HL-60 (cell line): ENCODE measurements at places on chromosomes 3 and 15.
A peak's percentile ranks its signal among the peaks of the same experiment; 100 is the strongest.

DNA sequence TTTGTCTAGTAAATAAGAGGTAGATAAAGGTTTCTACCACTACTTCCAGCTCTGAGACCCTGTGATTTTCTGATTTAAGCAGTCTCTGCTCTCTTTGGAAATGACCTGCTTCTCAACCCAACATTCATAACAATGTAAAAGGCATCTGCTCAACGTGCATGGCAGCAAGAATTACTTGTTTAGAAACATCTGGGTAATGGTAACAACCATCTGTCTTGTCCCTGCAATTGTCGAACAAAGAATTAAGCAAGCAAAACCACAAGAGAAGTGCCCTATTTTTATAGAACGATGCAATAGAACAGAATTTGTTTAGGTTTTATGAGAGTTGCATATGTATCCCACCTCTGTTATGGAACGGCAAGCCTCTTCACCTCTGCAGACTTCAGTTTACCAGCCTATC lies 7.1 kb upstream of the FSIP1 start:
- peak; percentile 48 for DNase-seq

DNA sequence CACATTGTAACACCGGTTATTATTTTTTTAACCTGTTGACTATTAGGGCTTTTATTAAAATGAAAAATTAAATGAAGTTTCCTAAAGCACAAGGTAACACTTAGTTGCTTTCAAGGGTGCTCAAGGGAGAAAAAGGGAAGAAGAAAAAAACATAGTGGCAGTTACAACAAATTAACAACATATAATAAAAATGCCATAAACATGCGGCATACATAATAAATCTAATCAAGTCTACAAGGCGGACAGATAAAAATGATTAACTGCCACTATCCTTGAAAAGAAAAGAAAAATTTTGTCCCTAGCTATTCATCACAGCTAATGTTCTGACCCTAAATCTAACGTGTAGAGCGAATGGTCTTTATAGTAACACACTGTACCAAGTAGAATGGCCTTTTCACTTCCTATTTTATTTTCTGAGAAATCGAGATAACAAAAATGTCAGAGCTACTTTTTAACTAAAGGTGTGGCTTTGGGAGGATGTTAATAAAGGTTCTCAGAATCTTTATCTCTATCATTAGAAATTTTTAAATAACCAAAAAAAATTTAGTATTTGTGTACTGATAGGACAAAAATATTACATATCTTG lies 194.9 kb downstream of the FOXP1 start:
- no peak for DNase-seq

DNA sequence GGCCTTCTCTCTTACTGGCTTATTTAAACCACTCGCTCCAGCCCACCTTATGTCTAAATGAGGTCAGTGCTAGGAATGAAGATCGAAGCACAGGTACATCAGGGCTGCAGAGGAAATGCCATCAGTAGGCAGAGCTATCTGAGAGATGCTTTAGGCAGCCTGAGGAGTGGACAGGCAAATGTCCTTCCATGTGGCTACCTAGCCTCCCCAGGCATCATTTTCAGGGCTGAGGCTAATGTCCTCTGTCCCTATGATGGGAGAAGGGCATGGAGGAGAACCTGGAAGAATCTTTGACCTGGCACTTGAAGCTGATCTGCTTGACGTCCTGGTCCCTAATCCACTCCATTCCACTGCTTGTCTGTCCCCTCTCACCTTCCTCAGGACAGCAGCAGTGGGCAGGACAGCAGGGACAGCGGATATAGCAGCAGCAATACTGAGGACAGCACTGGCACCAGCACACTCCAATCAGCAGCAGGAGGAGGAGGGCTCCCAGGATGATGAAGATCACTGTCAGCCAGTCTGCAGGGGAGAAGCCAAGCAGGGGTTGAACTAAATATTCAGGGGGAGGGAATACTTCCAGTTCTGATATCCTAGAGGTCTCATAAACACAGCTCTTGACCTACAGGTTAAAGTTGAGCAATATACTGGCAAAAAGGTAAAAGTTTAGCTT lies 21.0 kb downstream of the ILDR1 start:
- DNase-seq: no peak

DNA sequence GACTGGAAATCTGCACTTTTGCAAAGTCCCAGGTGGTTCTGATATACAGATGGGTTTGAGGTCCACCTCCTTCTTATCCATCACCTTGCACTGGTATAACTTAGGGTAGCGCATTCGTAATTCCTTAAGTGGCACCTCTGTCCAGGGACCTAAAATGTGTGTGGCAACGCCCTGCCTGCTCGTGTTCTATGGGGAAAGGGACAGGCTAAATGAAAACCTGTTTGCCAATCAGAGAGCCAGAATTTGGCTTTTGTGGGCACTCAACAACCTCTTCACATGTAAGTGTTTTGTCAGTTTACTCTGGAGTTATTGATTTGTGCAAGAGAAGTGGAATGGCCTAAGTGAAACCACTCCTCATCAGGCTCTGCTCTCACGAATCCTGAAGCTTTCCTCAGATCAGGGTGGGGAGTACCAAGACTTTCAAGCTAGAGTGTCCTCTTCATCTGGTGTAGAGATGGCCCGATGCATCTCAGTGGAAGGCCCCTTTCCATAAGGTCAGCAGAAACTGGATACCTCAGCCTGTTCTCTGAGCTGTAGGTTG lies 138.3 kb downstream of the ALDH1A2 start:
- no peak for DNase-seq

DNA sequence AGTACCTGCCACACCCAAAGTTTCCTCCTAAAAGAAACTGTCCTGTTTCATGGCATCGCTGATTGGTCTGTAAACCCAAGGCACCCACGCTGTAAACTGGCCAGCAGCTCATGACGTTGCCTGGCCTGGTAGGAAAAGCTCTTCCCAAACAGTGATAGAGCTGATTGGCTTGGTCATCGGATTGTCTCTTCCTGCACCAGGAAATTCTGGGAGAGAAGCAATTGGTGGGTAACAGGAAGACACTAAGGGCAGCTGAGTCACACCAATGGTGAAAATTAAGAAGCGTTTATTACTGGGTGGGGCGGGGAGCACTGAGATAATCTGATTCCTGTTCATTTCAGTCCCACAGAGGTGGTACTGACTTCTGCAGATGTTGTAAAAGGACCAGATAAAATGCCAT lies 31.0 kb downstream of the KLHL6 start:
- DNase-seq: no peak

- DNase-seq: no peak
Measured at GRCh38 chr3:61645148-61645547, 83.8 kb downstream of the PTPRG start.

DNA sequence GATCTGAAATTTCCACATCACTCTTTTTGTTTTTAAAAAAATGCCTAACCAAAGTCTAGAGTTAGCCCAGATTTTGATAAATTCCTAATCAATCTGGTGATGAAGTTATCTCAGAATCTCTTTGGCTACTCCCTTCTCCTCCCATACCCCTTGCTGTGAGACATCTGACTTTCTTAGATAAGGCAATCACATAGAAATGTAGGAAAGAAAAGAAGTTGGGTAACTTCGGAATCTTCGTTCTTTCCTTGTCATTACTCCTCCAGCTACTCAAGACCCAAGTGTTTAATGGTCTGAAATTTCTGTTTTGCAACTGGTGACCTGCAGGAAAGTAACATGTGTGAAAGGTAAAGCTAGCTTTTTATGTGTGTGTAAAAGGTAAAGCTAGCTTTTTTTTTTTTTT lies 37.8 kb downstream of the MYL3 start:
- no peak for DNase-seq

- DNase-seq: no peak
Measured at GRCh38 chr3:125480656-125481374, 39.2 kb downstream of the SNX4 start.

DNA sequence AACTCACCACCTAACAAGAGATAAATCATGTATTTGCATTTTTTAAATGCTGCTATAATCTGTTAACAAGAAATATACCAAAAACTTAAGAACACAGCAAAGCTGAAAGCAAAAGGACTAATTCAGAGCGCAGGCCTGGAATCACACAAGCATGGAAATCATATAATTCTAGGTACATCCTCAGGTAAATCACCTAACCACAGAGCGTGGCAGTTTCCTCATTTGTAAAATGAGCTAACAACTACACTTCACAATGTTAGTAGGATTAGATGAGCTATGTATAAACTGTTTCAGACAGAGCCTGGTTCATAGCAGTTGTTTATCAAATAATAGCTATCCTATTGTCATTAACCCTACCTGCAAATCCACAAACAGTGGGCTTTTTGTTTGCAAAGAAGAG lies 146.4 kb downstream of the ERC2 start:
- DNase-seq: no peak

- DNase-seq: no peak
Measured at GRCh38 chr15:98791046-98791701, 142.8 kb downstream of the IGF1R start.

DNA sequence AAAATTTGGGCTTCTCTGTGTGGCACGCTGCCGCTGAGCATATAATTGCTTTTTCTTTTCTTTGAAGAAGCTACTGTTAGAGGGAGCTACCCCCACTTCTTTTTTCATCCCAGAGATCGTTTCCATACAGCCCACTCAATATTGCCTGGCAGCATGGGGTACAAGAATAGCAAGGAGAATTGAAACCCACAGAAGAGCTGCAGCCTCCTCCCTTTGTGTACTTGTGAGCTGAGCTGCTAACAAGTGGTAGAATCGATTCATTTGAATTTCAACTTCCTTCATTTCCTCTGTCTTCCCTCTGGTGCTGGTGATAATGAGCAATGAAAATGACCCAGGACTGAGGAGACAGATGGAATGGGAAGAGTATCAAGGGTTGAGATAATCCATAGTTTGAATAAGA lies 64.9 kb downstream of the LRRC3B start:
- no peak for DNase-seq

GRCh38 chr3:165359005-165359404 lies 162.8 kb upstream of the SLITRK3 start:
- no peak for DNase-seq

DNA sequence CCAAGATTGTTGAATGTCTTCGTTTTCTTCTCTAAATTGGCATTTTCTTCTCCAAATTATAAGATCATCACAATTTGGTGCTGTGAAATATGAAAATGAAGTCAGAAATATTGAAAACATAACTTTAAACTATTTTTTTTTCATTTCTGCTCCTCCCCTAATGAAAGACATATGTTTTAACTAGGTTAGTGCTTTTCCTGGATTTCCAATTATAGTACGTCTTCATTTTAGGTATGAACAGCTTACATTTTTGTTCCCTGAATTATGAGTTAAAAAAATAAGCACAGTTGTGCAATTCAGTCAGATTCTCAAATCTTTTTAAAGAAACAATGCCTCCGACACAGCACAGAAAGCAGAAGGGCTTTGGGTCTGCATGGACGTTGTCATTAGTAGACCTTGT lies 83.5 kb upstream of the CFAP20DC start:
- no peak for DNase-seq

DNA sequence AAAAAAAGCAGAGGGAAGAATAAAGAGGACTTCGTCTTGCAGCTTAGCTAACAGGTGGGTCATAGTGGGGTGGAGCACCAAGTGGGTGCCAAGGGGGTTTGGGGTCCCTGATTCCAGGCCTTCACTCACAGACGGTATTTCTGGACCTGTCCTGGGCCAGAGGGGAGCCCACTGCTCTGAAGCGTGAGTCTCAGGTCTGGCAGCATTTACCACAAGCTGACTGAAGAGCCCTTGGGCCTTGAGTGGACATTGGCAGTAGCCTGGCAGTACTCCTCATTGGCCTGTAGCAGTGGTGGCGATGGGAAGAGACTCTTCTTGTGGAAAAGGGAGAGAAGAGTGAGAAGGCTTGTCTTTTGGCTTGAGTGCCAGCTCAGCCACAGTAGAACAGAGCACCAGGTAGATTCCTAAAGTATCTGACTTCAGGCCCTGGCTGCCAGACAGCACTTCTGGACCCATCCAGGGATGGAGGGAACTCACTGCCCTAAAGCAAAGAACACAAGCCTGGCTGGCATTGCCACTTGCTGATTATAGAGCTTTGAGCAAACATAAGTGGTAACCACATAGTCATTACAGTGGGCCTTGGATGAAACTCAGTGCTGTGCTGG lies 72.9 kb downstream of the GLDN start:
- DNase-seq: no peak

- no peak for DNase-seq
Measured at GRCh38 chr3:156803952-156804741, 22.0 kb upstream of the LEKR1 start.

GRCh38 chr15:85527895-85528294 lies 147.5 kb downstream of the AKAP13 start:
- no peak for DNase-seq

GRCh38 chr3:165903885-165904630 lies 66.8 kb upstream of the BCHE start:
- no peak for DNase-seq

GRCh38 chr3:198079771-198080520 lies 119.9 kb downstream of the LMLN start:
- no peak for DNase-seq
